Right cardiac atrium (tissue), 5 donors: ENCODE measurements at places on chromosomes 11 and 22.

DNA sequence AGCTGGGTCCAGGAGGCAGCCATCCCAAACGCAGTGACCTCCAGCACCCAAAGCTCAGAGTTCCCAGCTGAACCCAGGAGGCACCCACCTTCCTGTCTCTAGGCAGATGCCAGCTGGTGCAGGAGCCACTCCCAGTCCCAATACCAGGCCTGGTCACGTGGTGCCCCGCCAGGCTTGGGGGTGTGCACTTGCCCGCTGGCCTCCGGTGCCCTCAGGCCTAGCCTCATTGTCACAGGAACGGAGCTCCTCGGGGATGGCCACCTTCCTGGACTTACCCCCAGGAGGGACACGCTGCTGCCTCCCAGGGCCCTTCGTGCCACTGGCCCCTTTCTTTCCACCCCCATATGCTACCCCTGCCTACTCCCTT, 4.6 kb downstream of the BID start:
- no peak for DNase-seq

GRCh38 chr11:79616392-79616851, 175.6 kb upstream of the TENM4 start:
- DNase-seq = no peak

DNA sequence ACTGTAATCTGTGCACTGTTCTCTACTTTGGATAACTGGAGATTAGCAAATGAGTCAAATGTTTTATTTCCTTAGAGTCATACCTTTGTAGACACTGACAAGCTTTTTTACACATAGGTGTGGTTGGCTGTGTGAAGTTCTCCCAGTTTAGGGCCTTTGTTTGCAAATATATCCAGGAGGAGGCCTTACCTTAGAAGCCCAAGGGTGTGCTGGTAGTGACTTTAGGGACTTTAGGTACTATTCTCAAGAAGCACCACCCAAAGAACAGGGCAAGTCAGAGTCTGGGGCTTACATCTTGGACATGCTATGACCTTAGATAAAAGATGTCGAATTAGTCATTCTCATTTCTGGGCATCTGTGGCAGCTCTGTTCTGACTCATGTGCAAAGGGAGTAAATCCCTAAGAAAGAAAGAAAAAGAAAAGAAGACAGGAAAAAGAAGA, 4.8 kb upstream of the FAR1 start:
- no peak for DNase-seq

GRCh38 chr11:40882301-40882700, 577.2 kb downstream of the LRRC4C start:
- no peak for DNase-seq

- DNase-seq = no peak
Measured at GRCh38 chr11:83656796-83657330, 370.7 kb upstream of the CCDC90B start.

DNA sequence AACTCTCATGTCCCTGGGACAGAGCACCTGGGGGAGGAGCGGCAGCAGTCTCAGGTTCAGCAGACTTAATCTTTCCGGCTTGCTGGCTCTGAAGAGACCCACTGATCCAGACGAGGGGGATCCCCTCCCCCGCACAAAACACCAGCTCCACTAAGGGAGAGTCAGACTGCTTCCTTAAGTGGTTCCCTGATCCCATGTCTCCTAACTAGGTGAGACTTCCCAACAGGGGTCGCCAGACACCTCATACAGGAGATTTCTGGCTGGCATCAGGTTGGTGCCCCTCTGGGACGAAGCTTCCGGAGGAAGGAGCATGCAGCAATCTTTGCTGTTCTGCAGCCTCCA, 157.2 kb upstream of the TMEM45B start:
- no peak for DNase-seq

- DNase-seq = no peak
Measured at GRCh38 chr22:48181263-48181955, 1419.0 kb downstream of the TBC1D22A start.

DNA sequence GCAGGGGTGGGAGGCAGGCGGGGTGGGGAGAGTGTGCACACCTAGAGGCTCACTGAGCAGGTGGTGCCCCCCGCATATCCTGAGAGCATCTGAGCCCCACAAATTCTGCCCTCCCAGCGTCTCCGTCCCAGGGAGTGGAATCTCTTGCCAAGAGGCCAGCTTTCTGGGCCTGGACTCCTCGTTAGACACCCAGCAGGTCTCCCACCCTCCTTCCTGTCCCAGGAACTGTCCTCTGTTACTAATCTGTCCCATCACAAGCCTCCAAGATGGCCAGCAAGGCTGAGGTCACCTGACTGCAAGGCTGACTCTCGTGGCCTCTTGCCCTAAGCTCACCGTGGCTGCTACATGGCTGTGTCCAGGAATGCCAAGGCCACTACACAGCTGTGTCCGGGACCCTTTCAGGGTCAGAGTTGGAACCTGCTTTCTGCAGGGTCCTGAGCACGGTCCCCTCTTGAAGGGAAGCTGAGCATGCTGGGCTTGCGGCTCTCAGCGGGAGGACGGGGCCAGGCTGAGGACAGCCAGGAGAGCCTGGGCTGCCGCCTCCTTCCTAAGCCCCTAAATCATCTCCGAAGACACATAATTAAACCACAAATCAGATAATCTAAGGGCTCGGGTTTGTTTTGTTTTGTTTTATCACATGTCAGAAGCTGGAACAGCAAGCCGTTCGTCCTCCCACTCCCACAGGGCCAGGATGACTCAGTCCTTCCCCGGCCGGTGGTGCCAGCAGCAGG, 1327.3 kb downstream of the TBC1D22A start:
- DNase-seq = peak; percentile 58

DNA sequence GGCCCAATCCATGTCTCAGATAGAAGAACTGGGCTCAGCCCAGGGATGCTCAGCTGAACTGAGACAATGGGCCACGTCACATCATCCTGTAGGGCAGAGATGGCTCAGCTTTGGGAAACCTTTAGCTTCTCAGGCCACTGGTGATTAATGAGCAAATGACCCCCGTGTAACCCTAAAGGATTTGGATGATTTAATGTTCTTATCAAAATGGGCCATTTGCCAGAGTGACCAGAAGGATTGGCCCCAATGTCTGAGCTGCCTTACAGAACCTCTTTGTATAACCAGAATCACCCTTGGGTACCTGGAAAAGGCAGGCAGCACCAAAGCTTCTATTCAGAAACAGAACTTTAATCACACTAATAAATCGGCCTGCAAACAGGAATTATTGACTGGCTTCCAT, 73.7 kb downstream of the ABTB2 start:
- DNase-seq = no peak

DNA sequence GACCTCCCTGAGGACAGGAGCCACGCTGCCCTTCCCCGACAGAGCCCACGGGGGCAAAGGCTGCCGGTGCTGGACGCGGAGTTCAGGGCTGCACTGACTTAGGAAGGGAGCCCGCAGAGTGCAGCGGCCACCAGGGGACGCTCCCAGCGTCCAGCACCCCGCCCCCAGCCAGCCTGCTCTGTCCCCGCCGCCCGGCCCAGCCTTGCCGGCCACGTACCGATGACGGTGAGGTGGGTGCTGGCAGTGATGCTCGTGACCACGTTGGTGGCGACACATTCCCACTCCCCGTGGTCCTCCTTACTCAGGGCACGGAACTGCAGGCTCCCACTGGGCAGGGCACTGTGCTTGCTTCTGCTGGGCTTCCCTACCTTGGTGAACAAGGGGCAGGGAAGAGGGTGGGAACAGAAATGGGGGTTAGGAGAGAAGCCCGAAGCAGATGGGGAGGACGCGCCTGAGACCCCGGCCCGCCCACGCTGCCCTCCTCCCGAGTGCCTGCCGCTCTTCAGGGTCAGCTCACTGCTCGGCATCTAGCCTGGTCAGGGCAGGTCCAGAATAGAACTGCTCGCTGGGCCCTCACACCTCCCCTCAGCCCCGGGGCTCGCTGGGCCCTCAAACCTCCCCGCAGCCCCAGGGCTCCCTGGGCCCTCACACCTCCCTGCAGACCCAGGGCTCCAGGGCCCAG, 25.9 kb downstream of the IGSF9B start:
- no peak for DNase-seq

DNA sequence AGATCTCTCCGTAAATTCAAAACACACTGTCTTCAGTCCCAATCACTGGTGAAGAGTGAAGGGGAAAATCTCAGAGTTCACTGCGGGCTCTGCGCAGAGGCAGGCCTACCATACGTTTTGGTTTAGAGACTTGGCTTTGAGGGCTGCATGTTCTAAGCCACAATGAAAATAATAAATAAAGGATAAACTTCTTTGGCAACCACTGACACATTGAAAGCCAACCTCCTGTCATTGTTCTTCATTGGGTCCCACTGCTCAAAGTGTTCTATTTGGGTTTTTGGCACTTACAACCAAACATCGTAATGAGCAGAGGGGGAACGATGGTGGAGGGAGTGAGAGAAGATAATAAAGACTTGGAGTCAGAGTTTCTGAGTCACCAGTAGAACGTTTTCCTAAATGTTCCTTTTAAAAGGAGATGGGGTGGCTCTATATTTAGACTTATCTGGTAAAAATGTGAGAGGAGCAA, 472.9 kb downstream of the SOX6 start:
- peak; percentile 57 for DNase-seq

- peak; percentile 65 for DNase-seq
Measured at GRCh38 chr22:43343262-43343669, at the start of gene SCUBE1. Gene SCUBE1 (minus strand): TSS chr22:43343372. CDS start chr22:43343261, 111 bp downstream.
